ENCODE measurements at places on chromosomes 16 and 17.
A peak's percentile ranks its signal among the peaks of the same experiment; 100 is the strongest.

DNA sequence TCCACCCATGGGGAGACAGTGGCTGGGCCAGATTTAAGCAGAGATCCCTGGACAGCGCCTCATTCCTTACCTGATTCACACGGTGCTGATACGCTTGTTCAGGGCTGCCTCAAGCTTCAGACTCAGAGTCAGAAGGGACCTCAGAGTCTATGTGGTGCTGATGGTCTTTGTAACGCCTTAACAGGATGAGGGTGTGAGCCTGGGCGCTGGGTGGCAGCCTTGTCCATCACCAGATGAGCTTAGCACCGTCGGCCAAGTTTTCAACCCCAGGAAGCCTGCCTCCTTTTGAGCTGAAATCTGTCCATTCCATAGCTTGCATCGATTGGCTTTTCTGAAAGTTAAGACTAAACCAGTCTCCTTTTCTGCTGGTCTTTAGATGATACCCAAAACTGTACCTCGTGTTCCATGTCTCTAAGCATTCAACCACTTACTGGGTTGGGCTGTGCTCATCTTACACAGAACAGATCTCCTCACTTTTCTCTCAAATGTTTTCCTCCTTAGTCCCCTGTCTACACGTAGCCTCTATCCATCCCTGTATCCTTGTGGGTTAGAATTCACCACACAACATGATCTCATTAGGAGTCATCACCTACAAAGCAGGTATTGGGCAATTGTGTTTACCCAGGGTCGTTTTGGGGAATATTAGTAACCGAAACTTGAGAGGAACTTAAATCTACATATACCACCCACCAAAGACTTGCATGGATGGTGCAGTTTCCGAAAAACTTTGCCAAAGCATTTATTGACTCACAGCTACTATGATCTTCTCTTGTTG is 573.4 kb downstream of the CDH13 start:
- DNase-seq = no peak

GRCh38 chr16:49855280-49855821 is 561 bp downstream of the ZNF423 start:
- peak; percentile 43 for DNase-seq

DNA sequence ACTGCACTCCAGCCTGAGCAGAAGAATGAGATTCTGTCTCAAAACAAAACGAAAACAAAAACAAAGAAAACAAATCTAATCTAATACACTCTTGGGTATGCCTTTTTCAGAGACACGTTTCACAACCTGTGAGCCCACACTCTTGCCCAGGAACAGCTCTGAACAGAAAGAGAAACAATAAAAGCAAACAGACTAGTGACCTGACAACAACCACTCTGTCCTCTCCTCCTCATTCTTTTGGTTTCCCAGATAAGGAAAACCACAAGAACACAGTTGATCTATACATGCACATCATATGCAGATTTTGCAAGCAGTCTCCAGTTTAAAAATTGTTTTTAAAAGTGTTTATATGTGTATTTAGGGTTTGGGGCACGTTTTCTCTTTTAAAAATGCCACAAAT is 1.3 kb downstream of the MKS1 start:
- DNase-seq = no peak

GRCh38 chr17:55660178-55660886 is 62.3 kb downstream of the TMEM100 start:
- DNase-seq = no peak

GRCh38 chr17:56994009-56994792 is 16.3 kb downstream of the SCPEP1 start:
- no peak for DNase-seq

- DNase-seq = no peak
Observed at GRCh38 chr17:47209499-47209898, 351 bp downstream of the MYL4 start.

DNA sequence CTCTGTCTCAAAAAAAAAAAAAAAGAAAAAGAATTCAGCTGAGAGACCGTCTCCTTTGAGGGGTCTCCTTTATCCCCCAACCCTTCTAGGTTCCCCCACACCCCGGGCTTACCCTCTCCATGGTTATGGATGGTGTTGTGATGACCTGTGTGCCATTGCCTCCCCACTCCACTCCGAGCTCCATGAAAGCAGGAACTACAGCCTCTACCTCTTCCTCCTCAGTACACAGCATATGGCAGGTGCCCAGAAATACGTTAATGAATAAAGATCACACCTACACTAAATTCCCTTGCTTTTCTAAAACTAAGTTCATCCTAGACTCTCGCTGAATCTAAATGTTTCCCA is 17.2 kb downstream of the COPRS start:
- DNase-seq = no peak

GRCh38 chr16:64459821-64460220 is 662.0 kb downstream of the CDH11 start:
- DNase-seq = no peak

DNA sequence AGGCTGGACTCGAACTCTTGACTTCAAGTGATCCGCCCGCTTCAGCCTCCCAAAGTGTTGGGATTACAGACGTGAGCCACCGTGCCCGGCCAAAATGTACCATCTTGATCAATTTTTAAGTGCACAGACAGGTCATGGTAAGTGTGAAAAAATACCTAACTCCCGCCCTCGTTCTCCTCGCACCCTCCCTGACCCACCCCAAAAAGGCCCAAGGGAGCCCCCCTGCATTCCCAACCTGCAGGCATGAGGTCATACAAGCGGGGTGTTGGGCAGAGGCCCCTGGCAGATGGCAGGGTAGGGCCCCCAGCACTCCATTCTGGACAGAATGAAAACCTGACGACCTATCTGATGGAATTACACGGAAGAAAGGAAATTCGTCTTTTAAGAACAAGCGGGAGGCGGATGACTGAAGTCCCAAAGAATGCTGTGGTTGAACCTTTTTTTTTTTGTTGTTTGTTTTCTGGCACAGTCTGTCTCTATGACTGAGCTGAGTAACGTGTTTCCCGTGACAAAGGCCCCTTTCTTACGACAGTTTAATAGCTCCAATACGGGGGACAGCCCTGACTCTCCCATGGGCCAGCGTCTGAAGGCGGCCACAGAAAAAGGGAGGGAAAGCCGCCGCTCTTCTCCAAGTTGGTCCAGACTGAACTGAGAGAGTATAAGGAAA is 376.4 kb downstream of the SLC39A11 start:
- no peak for DNase-seq

DNA sequence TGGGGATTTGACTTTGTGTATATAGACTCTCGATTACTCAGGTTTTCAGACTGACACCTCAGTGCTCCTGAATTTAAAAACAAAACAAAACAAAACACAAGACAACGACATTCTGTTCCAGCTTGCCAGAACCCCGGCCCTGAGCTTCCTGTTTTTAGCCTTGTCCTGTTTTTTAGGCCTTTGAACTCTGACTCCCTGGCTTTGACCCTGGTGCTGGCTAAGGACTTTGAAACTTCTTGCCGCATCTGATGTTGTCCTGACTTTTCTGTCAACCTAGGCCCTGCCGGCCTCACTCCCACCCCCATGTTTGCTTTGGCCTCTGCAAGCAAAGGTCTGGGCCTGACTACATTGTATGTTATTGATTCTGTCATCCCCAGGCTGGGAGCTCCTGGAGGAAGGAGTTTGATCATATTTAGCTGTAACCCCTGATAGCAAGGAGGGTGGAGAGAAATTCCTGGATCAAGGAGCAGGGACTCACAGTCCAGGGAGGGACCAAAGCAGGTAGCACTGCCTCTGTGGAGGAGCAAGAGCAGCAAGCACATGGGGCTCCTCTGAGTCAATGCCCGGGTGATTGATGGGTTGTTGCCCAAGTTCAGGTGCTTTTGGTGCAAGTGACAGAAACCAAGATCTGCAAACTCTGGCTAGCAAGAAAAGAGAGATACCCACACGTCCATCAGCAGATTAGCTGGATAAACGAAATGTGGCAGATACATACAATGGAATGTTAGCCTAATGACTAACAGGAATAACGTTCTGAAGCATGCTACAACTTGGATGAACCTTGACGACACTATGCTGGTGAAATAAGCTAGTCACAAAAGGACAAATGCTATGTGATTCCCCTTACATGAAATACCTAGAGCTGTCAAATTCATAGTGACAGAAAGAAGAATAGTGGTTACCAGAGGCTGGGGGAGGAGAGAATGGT is 7.7 kb downstream of the CCL16 start:
- no peak for DNase-seq

GRCh38 chr17:68178831-68179230 is 69.0 kb upstream of the AMZ2 start:
- no peak for DNase-seq

DNA sequence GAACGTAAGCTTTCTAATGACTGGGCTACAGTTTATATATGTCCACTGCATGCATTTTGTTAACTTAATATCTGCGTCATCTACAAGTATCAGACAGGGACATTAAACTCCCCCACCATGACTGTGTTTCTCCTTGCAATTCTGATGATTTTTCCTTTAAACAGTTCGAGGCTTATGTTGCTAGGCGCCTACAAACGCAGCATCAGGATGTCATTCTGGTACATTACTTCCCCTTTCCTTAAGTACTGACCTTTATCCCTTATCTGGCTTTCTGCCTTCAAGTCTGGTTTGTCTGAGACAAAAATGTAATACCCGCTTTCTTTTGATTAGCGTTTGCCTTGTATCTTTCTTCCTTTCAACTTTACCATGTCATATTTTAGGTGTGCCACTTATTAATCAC is 362.4 kb downstream of the SLC39A11 start:
- DNase-seq = no peak

GRCh38 chr17:57913575-57914272 is 41.5 kb downstream of the CUEDC1 start:
- DNase-seq = no peak

DNA sequence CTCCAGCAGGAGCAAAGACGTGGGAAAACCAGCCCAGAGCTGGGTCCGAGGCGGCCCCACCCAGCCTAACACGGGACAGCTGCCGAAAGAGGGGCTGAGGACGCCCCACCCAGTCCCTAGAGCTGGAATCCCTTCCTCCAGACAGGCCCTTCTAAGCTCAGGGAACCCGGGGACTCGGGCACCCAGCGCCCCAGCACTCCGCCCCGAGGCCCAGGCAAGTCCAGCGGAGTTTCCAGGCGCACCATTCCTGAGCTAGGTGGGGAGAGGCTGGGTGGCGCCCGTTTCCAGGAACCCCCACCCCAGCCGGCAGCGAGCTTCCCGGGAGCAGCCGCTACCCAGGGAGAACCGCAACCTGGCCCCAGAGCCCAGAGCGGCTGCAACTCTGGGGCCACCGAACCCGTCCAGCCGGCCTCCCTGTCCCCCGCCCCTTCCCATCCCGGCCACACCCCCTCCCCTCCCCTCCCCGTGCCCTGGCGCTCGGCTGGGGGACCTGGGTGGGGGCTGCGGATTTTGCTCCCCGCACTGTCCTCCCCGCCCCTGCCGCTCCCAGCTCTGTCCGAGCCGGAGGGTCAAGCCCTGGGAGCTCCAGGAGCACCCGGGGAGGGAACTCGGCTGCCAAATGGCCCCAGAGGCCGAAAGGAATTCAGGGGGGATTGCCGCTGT is 536 bp downstream of the TMC6 start:
- no peak for DNase-seq

DNA sequence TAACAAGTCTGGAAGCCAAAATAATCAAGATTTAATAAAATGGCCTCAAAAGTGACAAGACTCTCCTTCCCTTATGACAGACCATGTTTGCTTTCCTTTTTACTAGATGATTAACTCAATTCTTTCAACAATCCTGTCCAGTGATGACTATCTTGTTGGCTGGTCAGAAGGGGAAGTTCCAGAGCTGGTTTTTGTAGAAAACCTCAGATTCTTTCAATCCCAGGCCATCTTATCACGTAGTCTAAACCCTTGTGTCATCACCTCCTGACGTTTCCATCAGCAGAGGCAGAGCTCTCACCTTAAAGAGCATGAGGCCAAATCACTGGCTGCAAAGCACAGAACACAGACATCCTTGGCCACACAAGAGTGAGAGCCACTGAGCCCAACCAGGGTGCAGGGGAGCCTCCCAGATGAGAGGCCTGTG is 125.3 kb downstream of the ANKRD11 start:
- DNase-seq = no peak

DNA sequence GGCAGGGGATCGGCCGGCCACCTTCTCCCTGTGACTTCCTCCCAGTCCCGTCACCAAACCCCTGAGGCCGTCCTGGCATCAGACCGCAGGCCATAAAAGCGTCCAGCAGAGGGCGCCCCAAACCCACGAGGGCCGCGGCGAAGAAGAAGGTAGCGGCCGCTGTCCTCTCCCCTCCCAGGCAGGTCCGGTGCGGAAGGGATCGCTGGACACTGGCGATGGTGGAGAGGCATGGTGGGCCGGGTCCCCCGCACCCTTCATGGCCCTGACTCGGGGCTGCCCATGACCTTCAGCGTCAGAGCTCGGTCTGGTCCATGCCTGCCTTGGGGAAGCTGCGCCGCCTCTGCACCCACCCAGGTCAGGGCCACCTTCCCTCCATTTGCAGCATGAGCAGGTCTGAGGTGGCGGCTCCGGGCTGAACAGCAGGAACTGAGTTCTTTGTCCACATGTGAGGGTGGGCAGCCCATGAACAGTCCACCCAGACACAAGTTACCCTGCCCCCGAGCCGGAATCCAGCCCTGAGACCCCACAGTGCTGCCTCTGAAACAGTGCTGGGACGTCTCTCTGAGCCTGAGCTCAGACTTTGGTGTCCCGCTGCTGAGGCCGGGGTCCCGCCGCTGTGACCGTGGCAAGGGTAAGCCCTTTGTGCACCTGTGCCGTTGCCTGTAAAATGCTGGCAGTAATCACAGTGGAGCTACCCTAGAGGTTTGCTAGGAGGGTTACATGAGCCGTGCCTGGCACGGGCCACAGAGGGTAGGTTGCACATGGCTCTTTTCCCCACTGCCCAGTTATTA is 40.8 kb upstream of the CMIP start:
- DNase-seq = peak; percentile 20

DNA sequence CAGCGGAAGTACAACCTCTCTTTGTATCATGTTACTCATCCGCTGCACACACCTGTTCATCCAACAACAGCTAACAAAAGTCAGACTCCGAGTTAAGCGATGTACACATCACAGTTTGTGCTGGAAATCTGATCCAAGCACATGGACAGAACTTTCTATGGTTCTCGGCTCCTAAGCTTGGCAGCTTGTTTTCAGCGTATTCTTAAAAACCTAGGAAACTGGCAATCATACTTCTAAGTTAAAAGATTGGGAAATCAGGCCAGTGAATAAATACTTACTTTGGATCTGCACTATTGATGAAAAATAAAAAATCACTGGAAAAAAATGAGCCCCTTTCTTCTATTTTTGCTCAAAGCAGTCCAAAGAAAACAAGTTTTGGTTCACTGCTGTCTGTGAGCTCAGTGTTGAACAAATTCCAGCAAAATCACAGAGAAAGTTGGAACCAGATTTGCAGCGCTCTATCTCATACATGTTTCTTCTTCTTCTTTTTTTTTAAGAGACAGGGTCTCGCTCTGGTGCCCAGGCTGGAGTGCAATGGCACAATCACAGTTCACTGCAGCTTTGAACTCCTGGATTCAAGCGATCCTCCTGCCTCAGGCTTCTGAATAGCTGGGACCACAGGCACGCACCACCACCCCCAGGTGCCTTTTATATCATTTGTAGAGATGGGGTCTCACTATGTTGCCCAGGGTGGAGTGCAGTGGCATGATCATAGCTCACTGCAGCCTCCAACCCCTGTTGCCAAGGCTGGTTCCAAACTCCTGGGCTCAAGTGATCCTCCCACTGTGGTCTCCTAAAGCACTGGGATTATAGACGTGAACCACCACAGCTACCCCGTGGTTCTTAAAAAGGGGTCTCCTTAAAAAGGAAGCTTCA is 71.6 kb upstream of the CREBBP start:
- peak; percentile 24 for DNase-seq

GRCh38 chr17:11035681-11036080 is 197.8 kb upstream of the PIRT start:
- DNase-seq = no peak

Data from NCI-H774 (cell line).